Muscle of leg (tissue), 16 donors: ENCODE measurements at places on chromosomes 6 and 20.
A peak's percentile ranks its signal among the peaks of the same experiment; 100 is the strongest.

GRCh38 chr20:12610871-12611270 is 397.9 kb upstream of the SPTLC3 start:
- DNase-seq: no peak

GRCh38 chr6:164663634-164664033 is 645.8 kb downstream of the C6orf118 start:
- DNase-seq: no peak

- DNase-seq: no peak
Observed at GRCh38 chr20:62984666-62985443, 21.9 kb downstream of the BHLHE23 start.

- DNase-seq: peak; percentile 63
Observed at GRCh38 chr6:37083243-37084138, 78.0 kb downstream of the FGD2 start.

DNA sequence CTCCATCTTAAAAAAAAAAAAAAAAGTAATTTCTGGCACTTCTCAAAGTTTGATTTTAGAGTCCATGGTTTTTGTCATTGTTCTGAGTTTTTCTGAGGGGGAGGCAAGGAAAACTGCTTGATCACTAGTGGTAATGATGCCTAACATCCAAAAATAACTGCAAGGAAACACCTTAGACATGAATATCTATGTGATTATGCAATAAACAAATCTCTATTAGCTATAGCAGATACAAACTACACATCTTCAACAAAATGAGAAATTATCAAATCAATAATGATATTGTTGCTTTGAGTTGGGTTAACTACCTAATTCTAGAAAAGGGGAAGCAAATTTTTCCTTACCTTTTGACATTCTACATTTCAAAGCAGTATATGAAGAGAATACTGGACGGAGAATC is 230.9 kb upstream of the JARID2 start:
- DNase-seq: no peak

DNA sequence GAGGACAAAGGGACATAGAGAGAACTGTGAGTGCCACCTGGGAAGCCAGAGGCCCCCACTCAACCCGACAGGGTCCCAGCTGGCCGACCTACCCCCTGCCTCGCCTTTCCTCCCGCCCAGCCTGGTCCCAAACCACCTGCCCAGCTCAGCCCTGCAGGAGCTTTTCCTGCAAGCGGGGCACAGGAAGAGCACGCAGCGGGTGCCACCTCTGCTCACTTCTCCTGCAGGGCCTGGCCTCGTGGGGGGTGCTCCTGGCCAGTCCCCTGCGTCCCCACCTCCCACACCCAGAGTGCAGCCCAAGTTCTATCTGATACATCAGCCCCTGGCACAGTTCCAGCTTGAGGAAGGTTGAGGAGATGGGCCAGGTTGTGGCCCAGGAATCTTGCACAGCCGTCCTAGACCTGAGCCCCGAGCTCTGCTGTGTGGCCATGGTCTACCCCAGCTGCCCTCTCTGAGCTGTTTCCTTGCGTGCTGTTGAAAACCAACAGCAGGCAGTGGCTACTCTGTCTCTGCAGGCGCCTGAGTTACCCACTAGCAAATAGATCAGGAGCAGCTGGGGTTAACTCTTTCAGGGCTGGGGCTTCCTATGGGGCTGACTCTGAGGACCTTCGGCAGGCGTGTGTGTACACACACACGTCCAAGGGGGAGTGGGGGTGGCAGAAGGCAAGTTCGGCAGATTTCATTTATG is 1.7 kb downstream of the NECAB3 start:
- no peak for DNase-seq

DNA sequence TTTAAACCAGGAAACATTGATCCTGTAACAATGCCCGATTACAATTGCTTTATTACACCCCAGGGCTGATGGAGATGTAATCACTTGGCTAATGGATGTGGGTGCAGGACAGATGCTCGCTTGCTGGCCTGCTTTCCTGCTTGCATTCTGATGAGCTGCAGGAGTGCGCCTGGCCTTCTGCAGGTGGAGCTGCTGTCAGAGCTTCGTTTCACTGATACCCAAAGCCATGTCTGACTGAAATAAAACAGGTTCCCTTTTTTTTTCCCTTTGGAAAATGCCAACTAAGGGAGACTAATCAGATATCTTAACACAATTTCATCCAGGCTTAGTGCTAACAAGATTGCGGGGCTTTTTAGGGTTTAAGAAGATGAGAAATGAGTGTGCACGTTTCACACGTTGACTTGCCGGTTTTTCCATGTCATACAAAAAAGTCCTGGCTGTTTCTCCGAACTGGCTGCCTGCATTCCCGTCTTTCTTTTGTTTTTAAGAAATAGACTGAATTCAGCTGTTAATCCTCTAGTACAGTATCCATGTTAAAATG is 60.7 kb downstream of the VAPB start:
- peak; percentile 61 for DNase-seq

DNA sequence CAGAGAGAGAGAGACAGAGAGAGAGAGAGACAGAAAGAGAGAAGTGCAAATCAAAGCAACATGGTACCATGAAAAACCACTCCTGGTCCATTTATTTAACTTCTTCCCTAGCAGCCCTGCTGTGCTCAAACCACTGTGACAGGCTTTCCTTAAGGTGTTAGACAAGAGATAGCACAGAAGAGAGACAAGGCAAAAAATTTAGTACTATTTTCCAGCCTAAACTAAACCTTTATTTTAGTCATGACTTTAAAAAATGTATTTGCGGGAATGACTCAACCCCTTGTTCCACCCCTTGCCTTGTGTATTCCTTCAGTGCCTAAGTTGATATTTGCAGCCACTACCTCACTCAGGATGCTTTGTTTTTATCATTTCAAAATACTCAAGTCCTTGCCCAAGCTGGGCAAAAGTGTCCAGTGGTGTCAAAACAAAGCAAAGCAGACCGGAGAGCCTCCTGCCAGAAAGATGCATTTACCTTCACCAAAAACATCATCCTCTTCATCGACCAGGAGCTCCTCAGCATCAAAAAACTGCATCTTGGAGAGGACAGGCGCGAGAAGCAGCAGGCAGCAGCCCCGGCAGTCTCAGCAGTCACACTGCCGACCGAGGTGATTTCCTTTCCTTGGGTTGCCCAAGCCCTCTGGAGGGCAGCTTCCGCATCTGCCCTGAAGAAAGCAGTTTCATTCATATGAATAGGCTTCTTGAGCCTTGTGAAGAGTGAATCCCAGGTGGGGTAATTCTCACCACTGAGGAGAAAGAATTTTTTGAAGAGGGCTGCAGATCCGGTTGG is at the start of gene RIPOR2:
RIPOR2 (minus strand) TSS at position 595 of the 787 bp plus-strand sequence; CDS start at position 533, 62 bp downstream.
- DNase-seq: no peak

DNA sequence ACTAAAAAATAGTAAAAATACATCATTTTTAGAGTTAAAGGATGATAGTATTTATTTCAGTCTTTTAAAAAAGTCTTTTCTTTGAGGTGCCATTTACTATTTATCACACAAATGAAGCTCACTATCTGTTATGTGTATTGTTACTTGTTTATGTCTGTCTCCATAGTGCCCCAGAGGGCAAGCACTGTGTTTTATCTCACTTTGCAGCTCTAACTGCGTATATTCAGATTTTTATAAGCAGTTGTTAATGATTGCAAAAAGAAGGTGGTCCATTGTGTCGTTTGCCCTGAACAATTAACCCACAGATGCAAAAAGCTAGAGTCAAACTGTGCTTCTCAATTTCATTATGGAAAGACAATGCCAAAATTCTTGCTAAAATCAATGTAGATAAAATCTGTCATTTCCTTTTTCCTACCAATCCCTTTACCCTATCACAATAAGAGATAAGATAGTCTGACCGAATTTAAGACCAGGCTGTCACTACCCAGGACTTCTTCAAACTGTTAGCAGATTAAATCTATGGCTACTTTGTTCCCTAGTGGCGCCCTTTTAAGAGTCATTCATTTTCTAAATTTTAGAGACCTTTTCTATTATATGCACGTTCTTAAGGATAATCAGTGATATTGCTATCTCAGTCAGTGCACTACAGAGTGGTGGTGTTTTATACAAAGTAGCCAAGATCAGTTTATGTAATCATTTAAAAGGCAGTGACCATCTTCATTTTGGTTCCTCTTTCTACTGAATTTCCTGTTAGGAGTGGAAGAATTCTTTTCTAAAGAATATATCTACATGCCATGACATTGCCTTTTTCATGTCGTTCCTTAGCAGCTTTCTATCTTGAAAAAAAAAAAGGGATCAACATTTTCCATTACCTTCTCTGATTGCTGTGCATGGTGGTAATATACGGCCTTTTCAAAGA is 133.1 kb upstream of the PRDM1 start:
- DNase-seq: peak; percentile 7

DNA sequence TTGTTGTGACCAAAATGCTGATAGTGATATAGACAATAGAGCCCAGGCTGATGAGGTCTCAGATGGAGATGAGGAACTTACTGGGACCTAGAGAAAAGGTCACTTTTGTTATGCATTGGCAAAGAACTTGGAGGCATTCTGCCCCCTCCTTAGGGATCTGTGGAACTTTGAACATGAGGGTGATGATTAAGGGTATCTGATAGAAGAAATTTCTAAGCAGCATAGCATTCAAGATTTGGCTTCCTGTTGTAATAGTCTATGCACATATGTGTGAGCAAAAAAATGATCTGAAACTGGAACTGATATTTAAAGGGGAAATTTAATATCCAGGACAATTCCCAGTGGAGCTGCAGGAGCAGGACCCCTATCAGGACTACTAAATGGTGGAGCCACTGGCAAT is 17.1 kb downstream of the HLA-A start:
- DNase-seq: no peak

DNA sequence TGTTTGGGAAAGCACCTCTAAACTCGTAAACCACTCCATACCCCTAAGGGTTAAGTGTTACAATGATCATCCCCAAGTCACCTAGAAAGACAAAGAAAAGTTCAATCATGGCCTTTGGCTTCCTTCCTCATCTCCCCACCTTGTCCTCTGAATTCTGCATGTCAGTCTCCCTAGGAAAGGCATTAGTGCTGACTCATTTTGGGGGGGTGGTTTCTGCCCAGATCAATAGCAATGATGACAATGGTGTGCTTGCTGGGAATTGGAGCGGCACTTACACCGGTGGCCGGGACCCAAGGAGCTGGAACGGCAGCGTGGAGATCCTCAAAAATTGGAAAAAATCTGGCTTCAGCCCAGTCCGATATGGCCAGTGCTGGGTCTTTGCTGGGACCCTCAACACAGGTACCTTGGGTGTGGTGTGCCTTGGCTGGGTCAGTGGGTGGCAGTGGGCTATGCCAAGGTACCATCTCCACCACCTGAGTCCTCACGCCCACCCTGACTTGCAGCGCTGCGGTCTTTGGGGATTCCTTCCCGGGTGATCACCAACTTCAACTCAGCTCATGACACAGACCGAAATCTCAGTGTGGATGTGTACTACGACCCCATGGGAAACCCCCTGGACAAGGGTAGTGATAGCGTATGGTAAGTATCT is 21.2 kb downstream of the TGM3 start:
- no peak for DNase-seq

GRCh38 chr20:13265941-13266340 is 44.9 kb downstream of the ISM1 start:
- no peak for DNase-seq

- no peak for DNase-seq
Observed at GRCh38 chr6:130693944-130694343, 133.3 kb upstream of the SMLR1 start.

DNA sequence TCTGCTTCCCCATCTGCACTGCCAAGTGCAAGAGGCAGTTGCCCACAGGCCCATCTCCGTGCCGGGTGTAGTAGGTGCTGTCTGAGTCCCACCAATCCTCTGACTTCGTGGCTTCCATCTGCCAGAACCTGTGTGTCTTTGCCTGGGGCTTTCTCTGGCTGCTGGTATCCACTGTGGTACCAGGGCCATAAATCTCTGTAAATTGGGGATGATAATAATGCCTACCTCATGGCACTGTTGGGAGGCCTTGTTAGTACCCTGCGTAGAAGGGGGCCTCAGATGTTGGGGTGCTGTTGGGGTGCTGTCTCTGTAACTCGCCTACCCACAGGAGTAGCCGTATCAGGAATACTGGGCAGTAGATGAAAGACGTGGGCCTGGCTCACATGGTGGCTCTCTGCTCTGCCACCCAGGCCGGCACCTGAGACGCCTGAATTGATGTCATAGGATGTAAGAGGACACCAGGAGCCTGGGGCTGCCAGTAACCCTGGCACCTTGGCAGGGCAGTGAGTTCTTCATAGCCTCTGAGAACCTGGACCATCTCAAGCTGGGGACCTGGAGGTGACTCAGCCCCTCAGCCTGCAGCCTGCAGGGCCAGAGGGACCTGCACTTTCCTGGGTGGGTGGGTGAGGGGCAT is 94.1 kb upstream of the RNF24 start:
- DNase-seq: no peak

DNA sequence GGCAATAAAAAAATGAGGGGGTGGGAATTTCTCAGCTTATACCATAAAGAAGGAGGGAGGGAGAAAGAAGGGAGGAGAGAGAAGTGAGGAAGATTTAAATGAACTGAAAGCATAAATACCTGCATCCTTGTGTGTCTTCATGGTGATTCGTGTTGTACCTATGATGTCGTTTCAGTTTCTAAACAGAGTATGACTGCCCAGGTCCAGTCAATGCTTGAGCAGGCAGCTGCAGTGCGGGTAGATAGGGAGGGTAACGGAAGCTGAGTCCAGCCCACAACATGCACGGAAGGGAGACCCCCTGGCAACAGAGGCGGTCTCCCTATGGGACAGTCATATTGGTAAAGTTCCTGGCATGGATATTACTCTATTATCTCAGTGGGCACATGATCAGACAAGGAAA is 184.5 kb downstream of the KIF16B start:
- no peak for DNase-seq

GRCh38 chr6:38371881-38372280 is 267.8 kb downstream of the BTBD9 start:
- no peak for DNase-seq

DNA sequence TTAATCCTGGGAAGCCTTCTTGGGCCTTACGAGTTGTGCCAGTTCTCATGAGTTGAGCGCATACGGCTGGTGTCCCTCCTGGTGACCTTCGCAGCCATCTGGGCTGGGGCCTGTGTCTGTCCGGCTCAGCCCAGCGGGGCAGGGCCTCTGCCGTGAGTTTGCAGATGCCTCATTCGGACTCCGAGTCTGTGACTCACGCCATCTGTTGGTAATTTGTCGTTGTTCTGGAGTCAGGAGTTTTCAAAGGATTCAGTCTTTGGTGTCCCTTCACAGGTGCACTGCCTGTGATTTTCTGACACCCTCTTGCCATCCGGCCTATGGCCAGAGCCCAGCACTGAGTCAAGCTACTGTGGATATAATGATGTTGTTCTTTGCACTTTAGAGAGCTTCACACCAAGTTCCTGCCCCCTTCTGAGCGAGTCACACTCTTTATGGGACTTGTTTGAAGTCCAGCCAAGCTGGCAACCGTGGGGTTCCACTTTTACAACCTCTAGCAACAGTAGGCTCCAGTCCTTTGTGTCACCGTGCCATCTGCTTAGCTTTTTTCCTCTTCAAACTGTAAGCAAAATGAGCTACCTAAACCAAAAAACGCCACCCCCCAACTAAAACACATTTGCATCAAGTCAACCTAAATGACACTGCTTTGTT is 175.6 kb downstream of the AIG1 start:
- peak; percentile 55 for DNase-seq

GRCh38 chr6:132264021-132264500 is 137.2 kb downstream of the MOXD1 start:
- no peak for DNase-seq

GRCh38 chr20:1286267-1287024 is 20.4 kb downstream of the SNPH start:
- no peak for DNase-seq
